Naive thymus-derived CD8-positive, alpha-beta T cell (primary cell): ENCODE measurements at places on chromosomes 4 and X. TPM values are rescaled to one million over a fixed set of nuclear protein-coding genes. Genes with fewer than 3 reads are reported as not detected.

DNA sequence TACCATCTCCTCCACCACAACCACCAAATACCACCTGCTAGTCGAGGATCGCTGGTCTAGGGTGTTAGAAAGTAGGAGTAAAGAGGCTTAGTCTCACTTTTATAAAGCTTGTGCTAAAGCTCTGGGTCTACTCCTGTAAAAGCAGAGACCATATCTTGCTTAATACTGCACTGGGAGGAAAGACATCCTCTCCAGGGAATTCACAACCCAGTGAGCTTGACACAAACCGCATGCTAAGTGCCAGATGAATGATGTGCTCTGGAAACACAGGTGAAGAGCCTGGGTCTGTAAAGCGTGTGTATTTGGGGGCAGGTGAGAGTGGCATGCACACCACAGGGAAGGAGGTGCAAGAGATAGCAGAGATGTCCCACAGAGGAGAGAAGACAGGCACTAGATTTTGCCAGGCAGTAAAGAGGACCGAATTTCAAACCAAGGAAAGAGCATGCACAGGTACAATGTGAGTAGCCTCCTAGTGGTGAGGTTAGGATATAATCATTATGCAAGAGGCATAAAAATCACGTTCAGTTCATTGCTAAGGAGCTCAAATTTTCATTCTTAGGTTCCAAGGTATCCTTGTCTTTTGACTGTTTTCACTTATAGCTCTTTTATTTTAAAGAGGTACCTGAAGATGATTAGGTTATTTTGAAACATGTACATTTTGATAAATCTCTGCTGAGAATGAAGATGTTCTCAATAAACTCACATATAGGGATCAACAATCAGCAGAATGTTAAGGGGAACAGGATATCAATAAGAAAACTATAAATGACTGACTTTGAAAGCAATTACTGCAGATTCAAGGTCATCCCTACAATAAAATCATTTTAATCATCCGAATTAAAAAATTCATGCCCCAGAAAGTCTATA lies 20.7 kb downstream of the TAPT1 start:
- no peak overlapping the region for H3K4me3 ChIP-seq
- no peaks in the 10 kb centered on the region for H3K36me3 ChIP-seq

GRCh38 chr4:77012726-77013125 lies 63.1 kb downstream of the CCNI start:
- H3K36me3 ChIP-seq = peaks cover 12% of the 10 kb centered on the region
- no peak for DNase-seq
- H3K27me3 ChIP-seq = no peaks in the 10 kb centered on the region
- H3K4me1 ChIP-seq = peaks cover 63% of the 10 kb centered on the region

Gene NAT8L
- polyA plus RNA-seq = not detected

- H3K27me3 ChIP-seq = no peaks in the 10 kb centered on the region
- peaks cover 2% of the 10 kb centered on the region for H3K36me3 ChIP-seq
- H3K4me3 ChIP-seq = no peak overlapping the region
- no peak for DNase-seq
Measured at GRCh38 chrX:118595501-118596042, 100.0 kb downstream of the DOCK11 start.

Gene KCNIP4
- polyA plus RNA-seq = 0.19 TPM

- no peak overlapping the region for H3K4me3 ChIP-seq
- no peak overlapping the region for H3K27ac ChIP-seq
- no peak for DNase-seq
- H3K4me1 ChIP-seq = no peaks in the 10 kb centered on the region
- H3K27me3 ChIP-seq = no peaks in the 10 kb centered on the region
Measured at GRCh38 chr4:23348789-23349498, 540.9 kb downstream of the PPARGC1A start.

GRCh38 chrX:146054311-146054710 lies 236.7 kb downstream of the SLITRK2 start:
- H3K27me3 ChIP-seq = no peaks in the 10 kb centered on the region
- no peaks in the 10 kb centered on the region for H3K4me1 ChIP-seq
- H3K36me3 ChIP-seq = no peaks in the 10 kb centered on the region
- no peak overlapping the region for H3K4me3 ChIP-seq
- no peak overlapping the region for H3K27ac ChIP-seq

DNA sequence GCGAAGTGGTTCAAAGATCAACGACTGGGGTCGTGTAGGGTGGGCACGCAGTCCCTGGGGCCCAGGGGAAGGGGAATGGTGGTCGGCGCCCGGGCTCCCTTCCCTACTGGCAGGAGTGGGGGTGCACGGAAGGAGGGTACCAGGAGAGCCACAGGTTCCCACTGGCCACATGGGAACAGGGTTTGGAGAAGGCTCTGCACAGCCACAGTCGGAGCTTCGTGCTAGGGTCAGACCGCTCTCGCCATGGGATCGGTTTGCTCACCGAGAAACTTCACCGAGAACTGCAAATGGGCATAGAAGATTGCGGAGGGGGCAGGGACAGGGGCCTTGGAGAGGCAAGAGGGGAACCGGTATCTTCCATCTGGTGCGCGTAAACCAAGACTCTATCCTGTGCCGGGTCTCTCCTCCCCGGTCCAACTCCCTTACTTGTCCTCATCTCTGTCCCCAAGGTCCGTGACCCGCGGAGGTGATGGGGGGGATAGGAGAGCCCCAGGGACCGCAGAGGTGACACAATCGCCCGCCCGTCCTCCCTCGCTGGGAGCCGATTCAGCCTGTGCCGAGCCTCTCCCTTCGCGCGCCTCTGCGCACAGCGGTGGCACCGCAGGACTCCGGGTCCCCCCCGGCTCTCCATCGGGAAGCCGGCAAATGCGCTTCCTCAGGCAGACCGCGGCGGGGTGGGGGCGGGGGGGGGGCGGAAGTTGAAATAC lies 1.0 kb downstream of the SCD5 start:
- H3K27ac ChIP-seq = no peak overlapping the region
- DNase-seq = no peak
- H3K4me1 ChIP-seq = peaks cover 17% of the 10 kb centered on the region
- H3K4me3 ChIP-seq = peak overlapping the region; percentile 84
- peaks cover 17% of the 10 kb centered on the region for H3K27me3 ChIP-seq

DNA sequence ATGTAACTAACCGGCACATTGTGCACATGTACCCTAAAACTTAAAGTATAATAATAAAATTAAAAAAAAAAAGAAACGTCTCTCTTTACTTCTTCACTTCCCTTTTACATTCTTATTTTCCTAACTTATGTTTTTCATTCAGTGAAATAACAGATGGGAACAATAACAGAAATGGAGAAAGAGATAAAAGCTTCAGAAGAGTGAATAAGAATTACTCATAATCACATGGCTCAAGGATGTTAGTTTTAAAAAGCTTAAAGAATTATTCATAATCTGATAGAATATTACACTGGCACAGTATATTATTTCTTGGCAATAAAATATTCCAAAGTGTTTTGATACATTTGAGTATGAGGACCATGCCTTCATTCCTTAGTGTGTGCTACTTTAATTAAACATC lies 175.6 kb downstream of the COL25A1 start:
- H3K27ac ChIP-seq = no peak overlapping the region
- no peaks in the 10 kb centered on the region for H3K4me1 ChIP-seq

- no peak overlapping the region for H3K27ac ChIP-seq
- DNase-seq = no peak
- peaks cover 3% of the 10 kb centered on the region for H3K4me1 ChIP-seq
- H3K27me3 ChIP-seq = no peaks in the 10 kb centered on the region
- H3K36me3 ChIP-seq = no peaks in the 10 kb centered on the region
Measured at GRCh38 chr4:119124352-119124751, 11.3 kb upstream of the MYOZ2 start.

Gene EDA2R
- not detected for polyA plus RNA-seq

GRCh38 chrX:48936429-48937053 lies 17.7 kb upstream of the PIM2 start:
- H3K36me3 ChIP-seq = peaks cover 5% of the 10 kb centered on the region
- no peaks in the 10 kb centered on the region for H3K27me3 ChIP-seq
- DNase-seq = no peak
- H3K27ac ChIP-seq = peak overlapping the region; percentile 99
- peak overlapping the region; percentile 89 for H3K4me3 ChIP-seq

DNA sequence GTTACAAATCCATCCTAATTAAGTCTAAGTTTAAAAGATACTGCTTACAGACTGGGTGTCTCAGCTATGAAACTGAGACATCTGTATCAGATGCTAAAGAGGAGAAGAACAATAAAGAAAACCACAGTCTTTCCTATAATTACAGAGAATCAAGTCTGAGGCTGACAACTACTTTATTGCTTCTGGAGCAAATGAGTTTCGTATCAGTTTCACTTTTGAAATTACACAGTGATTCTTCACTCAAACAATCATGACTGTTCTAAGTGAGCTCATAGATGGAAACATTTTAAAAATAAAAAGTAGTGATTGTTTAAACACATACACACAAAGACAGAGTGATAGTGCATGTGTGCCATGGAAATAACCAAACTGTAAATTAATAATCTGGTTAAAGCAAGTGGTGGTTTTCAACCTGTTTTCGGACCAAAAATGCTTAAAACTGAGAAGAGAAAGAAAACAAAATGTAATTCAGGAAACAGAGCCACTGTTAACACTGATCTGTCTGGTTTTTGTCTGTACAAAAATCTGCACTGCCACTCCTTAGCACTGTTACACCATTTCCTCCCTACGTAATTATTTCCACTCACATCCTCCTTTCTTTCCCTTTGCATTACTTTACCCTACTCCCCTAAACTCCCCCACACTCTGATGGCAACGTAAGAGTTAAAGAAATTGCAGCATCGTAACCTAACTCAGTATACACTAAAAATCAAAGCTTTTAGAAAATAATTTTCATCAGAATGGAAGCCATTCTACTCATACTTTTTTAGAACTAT lies 12.5 kb downstream of the RFC1 start:
- peak overlapping the region; percentile 92 for H3K27ac ChIP-seq
- peak overlapping the region; percentile 87 for H3K4me3 ChIP-seq
- peaks cover 20% of the 10 kb centered on the region for H3K36me3 ChIP-seq
- peak; percentile 64 for DNase-seq

- peaks cover 17% of the 10 kb centered on the region for H3K4me1 ChIP-seq
- H3K4me3 ChIP-seq = no peak overlapping the region
- DNase-seq = no peak
Measured at GRCh38 chr4:145183023-145183422, 2.6 kb upstream of the OTUD4 start.

DNA sequence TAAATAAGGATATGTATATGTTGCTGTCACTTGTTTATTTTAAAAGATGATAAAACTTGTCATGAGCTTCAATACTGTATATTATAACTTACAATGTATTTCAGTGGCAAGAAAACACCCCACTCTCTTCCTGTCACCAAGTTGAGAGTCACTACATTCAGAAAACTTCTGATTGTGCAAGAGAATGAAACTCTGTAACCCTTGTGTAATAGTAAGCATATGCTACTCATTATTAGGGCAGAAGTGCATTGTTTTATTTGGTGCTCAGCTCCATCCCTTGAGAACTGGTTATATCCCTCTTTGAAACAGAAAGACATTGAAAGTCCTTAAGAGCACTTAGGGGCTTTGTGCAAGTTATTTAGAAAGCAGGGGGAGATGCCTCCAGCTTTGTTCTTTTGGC lies 594.5 kb downstream of the ARAP2 start:
- DNase-seq = no peak
- H3K4me1 ChIP-seq = no peaks in the 10 kb centered on the region
- no peak overlapping the region for H3K4me3 ChIP-seq
- no peak overlapping the region for H3K27ac ChIP-seq
- no peaks in the 10 kb centered on the region for H3K27me3 ChIP-seq

Gene GATB
- 16.3 TPM for polyA plus RNA-seq

GRCh38 chr4:98677799-98678198 lies 19.4 kb upstream of the TSPAN5 start:
- no peak overlapping the region for H3K4me3 ChIP-seq
- peaks cover 13% of the 10 kb centered on the region for H3K4me1 ChIP-seq
- H3K27ac ChIP-seq = no peak overlapping the region
- no peaks in the 10 kb centered on the region for H3K27me3 ChIP-seq
- no peaks in the 10 kb centered on the region for H3K36me3 ChIP-seq
- DNase-seq = no peak

Gene CFP
- 5.4 TPM for polyA plus RNA-seq

DNA sequence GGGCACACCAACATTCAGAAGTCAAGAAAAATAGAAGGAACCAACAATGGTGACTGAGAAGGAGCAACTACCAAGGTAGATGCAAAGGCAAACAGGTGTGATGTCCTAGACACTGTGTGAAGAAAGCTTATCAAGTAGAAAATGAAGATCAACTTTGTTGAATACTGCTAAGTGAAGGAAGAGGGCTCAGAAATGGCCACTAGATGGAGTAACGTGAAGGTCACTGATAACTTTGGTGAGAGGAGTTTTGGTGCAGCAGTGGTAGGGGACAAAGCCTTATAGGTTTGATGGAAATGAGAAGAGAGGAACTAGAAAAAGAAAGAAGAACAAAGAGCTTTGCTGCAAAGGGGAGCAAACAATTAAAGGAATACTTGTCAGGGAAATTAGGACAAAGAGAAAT lies 23.5 kb downstream of the OTC start:
- no peak overlapping the region for H3K4me3 ChIP-seq
- H3K4me1 ChIP-seq = no peaks in the 10 kb centered on the region
- H3K27me3 ChIP-seq = no peaks in the 10 kb centered on the region
- no peak overlapping the region for H3K27ac ChIP-seq
- DNase-seq = no peak

- H3K27ac ChIP-seq = no peak overlapping the region
- H3K36me3 ChIP-seq = no peaks in the 10 kb centered on the region
- no peaks in the 10 kb centered on the region for H3K27me3 ChIP-seq
- H3K4me1 ChIP-seq = no peaks in the 10 kb centered on the region
- H3K4me3 ChIP-seq = no peak overlapping the region
- DNase-seq = no peak
Measured at GRCh38 chr4:35725131-35725530, 519.2 kb downstream of the ARAP2 start.

DNA sequence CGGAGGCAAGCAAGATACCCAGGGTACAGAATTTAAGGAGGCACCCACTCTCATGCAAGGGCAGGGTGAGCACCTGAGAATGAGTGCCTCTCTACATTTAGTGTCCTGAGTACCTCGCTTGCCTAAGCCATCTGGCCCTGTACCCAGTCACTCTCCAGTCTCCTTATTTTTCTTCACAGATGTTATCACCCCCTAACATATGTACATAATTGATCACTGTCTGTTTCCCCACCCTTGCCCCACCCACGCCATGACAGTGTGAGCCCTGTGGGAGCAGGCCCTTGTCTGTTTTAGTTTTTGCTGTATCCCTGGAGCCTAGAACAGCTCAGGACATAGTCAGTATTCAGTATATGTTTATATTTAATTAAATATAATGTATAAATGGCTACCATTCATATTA lies 113.6 kb downstream of the SPRY1 start:
- peaks cover 5% of the 10 kb centered on the region for H3K27me3 ChIP-seq
- peaks cover 5% of the 10 kb centered on the region for H3K4me1 ChIP-seq
- H3K27ac ChIP-seq = no peak overlapping the region
- DNase-seq = no peak
- no peaks in the 10 kb centered on the region for H3K36me3 ChIP-seq
- no peak overlapping the region for H3K4me3 ChIP-seq

Gene HSFX3
- polyA plus RNA-seq = not detected

GRCh38 chrX:51158231-51158630 lies 174.4 kb upstream of the NUDT10 start:
- no peaks in the 10 kb centered on the region for H3K4me1 ChIP-seq
- H3K4me3 ChIP-seq = no peak overlapping the region
- H3K27ac ChIP-seq = no peak overlapping the region
- no peak for DNase-seq
- peaks cover 2% of the 10 kb centered on the region for H3K36me3 ChIP-seq
